B cell (primary cell): ENCODE measurements at places on chromosomes 2 and 18. TPM values are rescaled to one million over a fixed set of nuclear protein-coding genes. Genes with fewer than 3 reads are reported as not detected.

DNA sequence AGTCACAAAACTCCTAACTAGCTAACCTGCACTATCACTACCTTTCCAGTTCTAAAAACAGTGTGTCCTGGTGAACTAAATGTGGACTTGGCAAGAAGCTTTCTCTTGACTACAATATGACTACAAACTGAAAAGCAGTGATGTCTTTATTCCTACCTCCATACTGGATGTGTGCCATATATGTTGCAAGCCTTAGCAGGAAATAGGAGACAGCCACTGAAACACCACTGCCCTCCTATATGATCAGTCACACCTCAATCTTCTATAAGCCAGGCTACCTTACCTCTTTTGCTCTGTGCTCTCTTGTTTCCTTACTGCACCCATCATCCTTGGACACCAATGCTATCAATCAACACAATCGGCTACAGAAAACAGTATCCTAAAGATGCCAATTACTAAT, 34.1 kb downstream of the SS18 start:
- peaks cover 11% of the 10 kb centered on the region for H3K36me3 ChIP-seq
- H3K4me1 ChIP-seq: no peaks in the 10 kb centered on the region
- H3K4me3 ChIP-seq: no peak overlapping the region
- H3K27ac ChIP-seq: no peak overlapping the region
- no peaks in the 10 kb centered on the region for H3K27me3 ChIP-seq
- no peak for DNase-seq

DNA sequence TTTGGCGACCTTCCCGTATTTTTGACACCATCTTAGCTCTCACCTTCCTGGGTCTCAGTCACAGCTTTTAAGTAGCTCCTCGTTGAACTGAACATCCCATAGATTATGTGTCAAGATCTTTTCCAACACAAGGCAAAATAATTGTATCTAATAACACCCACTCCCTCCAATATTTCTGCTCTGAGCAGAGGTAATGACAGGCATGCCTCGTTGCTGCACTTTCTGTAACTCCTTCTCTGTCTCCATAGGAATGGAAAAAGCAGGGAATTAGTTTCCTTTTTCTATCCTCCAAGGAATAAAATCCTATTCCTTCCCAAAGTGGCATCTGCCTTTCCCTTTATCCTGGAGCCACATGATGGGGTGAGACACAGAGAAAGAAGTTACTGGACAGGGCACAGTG, 174.0 kb upstream of the CDH20 start:
- H3K4me3 ChIP-seq: no peak overlapping the region
- H3K36me3 ChIP-seq: no peaks in the 10 kb centered on the region
- no peak overlapping the region for H3K27ac ChIP-seq
- H3K4me1 ChIP-seq: no peaks in the 10 kb centered on the region

DNA sequence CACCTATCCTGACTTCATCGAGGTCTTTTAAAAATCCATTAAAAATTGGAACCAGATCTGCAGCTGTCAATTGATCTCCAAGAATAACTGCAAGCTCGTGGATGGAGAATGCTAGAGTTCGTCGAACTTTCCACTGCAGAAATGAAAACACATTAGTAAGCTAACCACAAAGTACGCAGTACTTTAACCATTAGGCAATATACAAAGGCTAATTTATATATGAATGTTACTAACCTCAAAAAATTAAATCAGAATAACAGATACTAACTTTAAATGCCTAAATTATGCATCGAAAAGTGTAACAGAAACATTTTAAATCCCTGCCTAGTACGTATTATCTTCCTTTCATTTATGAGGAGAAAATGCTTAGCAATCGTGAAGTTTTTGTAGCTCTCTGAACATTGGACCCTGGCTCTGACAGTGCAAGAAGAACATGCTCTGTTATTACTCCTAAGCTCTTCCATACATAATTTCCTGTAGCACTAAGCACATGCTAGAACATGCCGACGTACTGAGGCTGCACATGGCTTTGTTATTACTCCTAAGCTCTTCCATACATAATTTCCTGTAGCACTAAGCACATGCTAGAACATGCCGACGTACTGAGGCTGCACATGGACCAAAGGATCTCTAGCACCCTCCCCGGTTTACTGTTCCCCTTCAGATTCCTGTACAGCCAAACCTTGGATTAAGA, 57.0 kb downstream of the PPP4R1 start:
- peaks cover 53% of the 10 kb centered on the region for H3K36me3 ChIP-seq
- H3K4me1 ChIP-seq: no peaks in the 10 kb centered on the region
- DNase-seq: no peak
- no peak overlapping the region for H3K4me3 ChIP-seq
- H3K27me3 ChIP-seq: no peaks in the 10 kb centered on the region

DNA sequence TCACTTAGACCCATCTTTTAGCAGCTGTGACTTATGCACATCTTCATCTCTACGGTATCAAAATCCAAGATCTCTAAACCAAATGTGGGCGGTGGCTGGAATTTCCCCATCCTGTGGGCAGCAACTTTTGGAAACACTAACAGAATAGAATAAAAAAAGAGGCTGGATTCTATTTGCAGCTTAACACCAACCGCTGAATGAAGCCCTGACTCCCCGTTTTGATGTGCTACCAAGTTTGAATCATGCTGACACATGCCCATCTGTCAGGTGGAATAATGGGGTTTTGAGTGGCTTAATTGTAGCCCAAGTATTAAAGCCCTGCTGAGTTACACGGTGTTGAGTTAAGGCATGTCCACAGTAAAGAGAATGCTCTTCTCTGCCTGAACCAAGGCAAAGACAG, 165.2 kb downstream of the MTCL1 start:
- no peak overlapping the region for H3K4me3 ChIP-seq
- H3K4me1 ChIP-seq: no peaks in the 10 kb centered on the region

GRCh38 chr2:44981714-44982108, 27.5 kb downstream of the SIX2 start:
- no peak overlapping the region for H3K4me3 ChIP-seq
- no peaks in the 10 kb centered on the region for H3K4me1 ChIP-seq
- peaks cover 10% of the 10 kb centered on the region for H3K27me3 ChIP-seq

- no peaks in the 10 kb centered on the region for H3K27me3 ChIP-seq
- peaks cover 56% of the 10 kb centered on the region for H3K4me1 ChIP-seq
- peak overlapping the region; percentile 58 for H3K27ac ChIP-seq
- H3K4me3 ChIP-seq: no peak overlapping the region
- H3K36me3 ChIP-seq: no peaks in the 10 kb centered on the region
- DNase-seq: peak; percentile 40
These were observed 21.0 kb downstream of the INPP4A start for GRCh38 chr2:98465456-98466226.

- no peaks in the 10 kb centered on the region for H3K36me3 ChIP-seq
- H3K27ac ChIP-seq: no peak overlapping the region
- H3K27me3 ChIP-seq: no peaks in the 10 kb centered on the region
- no peak overlapping the region for H3K4me3 ChIP-seq
These were observed 157.6 kb upstream of the CCDC68 start for GRCh38 chr18:55116863-55117262.

DNA sequence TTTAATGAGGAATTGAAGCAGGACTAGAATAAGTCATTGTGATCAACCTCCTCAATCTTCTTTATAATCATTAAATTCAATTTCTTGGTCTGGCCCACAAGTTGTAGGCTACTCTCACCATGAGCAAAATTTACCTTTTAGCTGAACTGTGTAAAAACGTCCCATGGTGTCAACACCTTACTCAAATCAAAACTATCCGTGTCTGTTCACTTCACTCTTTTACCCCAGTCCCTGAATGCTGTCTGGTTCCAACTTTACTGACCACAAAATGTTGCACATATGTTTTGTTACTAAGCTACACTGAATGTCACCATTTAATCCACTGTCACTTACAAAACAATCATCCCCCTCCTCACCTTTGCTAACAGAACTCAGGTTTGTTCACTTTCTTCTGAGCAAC, 951.6 kb upstream of the SLC39A10 start:
- no peaks in the 10 kb centered on the region for H3K4me1 ChIP-seq
- H3K27ac ChIP-seq: no peak overlapping the region

- no peaks in the 10 kb centered on the region for H3K4me1 ChIP-seq
- no peak for DNase-seq
- peak overlapping the region; percentile 19 for H3K27ac ChIP-seq
- peaks cover 23% of the 10 kb centered on the region for H3K36me3 ChIP-seq
- H3K27me3 ChIP-seq: no peaks in the 10 kb centered on the region
These were observed 3.5 kb upstream of the STPG4 start for GRCh38 chr2:47158576-47158975.

- H3K36me3 ChIP-seq: no peaks in the 10 kb centered on the region
- H3K4me3 ChIP-seq: peak overlapping the region; percentile 94
These were observed 1.7 kb downstream of the TRAPPC8 start for GRCh38 chr18:31941010-31941809.

GRCh38 chr2:202178346-202178958, 59.9 kb downstream of the SUMO1 start:
- H3K27me3 ChIP-seq: no peaks in the 10 kb centered on the region
- no peaks in the 10 kb centered on the region for H3K36me3 ChIP-seq
- H3K4me1 ChIP-seq: no peaks in the 10 kb centered on the region
- peak; percentile 69 for DNase-seq

GRCh38 chr2:142323206-142323605, 192.4 kb upstream of the LRP1B start:
- no peaks in the 10 kb centered on the region for H3K27me3 ChIP-seq
- no peaks in the 10 kb centered on the region for H3K4me1 ChIP-seq
- no peak for DNase-seq
- H3K36me3 ChIP-seq: no peaks in the 10 kb centered on the region
- H3K27ac ChIP-seq: no peak overlapping the region
- no peak overlapping the region for H3K4me3 ChIP-seq

- no peaks in the 10 kb centered on the region for H3K4me1 ChIP-seq
- DNase-seq: no peak
- no peak overlapping the region for H3K27ac ChIP-seq
- no peaks in the 10 kb centered on the region for H3K36me3 ChIP-seq
- no peaks in the 10 kb centered on the region for H3K27me3 ChIP-seq
These were observed 68.7 kb downstream of the CDH2 start for GRCh38 chr18:28108254-28108653.

DNA sequence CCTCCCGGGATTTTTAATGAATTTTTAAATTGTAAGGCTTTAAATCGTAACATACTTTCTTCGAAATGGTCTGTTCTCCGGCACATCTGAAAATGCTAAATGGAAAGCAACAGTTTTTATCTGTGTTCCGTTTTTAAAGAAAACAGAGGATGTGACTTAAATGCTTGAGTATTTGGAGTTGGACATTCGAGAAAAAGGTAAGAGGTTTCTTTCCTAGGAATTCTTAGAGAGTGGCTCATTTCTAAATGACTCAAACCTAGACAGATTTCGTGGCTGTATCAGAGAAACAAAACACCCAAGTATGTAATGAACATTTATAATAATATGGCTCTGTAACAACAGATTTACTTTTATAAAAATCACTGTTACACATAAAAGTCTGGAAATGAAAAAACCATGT, 177.6 kb upstream of the CCDC68 start:
- H3K36me3 ChIP-seq: no peaks in the 10 kb centered on the region
- no peak overlapping the region for H3K4me3 ChIP-seq
- no peak for DNase-seq
- no peaks in the 10 kb centered on the region for H3K27me3 ChIP-seq
- H3K4me1 ChIP-seq: no peaks in the 10 kb centered on the region

DNA sequence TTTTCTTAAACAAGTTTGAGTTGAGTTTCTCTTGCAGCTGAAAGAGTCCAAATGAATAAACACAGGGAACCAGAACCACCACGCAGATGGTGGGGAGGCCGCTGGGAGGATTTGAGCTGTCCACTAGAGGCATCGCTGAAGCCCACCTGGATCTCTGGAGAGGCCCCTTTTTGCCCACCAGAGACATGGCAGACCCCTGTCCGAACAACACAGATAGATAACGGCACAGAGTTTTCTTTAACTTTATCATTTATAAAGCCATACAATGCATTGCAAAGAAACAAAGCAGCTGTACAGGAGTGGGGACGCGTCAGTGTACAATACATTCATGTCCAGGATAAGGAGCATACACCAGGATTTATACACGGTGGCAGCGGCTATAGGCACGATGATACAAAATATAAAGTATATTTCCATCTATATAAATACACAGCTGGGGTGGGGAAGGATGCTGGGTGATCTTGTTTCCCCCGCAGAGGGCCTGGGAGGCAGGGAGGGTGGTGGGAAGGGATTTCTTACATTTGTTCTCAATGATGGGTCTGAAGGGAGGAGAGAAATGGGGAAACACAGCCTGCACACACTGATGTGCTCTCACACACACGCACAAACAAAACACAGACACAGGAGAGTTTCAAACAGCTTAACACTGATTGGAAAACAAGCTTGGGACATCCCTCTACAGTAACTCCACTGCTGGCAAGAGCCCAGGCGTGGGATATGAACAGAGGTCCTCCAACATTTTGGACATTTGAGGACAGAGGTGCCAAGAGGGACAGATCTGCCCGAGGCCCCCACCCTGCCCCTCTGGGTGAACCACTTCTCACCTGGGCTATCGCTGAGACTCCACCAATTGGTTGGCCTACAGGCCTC, 203.0 kb downstream of the TNS1 start:
- no peaks in the 10 kb centered on the region for H3K36me3 ChIP-seq
- H3K27me3 ChIP-seq: no peaks in the 10 kb centered on the region
- no peak overlapping the region for H3K27ac ChIP-seq
- no peak for DNase-seq
- peaks cover 13% of the 10 kb centered on the region for H3K4me1 ChIP-seq

GRCh38 chr18:11004951-11005350, 144.4 kb downstream of the PIEZO2 start:
- H3K4me1 ChIP-seq: no peaks in the 10 kb centered on the region
- no peaks in the 10 kb centered on the region for H3K27me3 ChIP-seq
- no peak overlapping the region for H3K27ac ChIP-seq

DNA sequence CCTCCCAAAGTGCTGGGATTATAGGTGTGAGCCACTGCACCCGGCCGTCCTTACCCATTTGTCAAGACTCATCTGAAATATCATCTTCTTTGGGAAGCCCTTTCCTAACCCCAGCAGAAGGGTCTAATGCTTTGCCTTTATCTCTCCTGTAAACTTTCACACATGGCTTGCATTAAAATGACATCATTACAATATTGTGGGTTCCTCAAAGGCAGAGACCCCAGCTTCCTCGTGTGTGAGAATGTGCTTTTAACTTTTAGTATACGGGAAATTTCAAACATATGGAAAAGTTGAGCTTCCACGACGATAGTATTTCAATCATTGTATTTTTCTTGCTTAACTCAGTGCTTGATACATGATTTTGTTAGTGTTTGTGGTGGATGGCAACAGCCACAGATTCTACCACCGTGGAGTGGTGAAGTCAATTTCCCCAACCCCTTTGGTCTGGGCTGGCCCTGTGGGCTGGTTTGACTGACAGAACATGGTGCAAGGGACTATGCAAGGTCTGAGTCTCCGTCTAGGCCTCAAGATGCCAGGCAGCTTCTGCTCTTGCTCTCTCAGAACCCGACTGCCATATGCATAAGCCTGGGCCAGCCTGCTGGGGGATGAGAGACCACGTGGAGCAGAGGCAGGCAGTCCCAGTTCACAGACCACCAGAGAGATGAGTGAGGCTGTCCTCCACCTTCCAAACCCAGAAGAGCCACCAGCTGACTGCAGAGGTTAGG, 39.9 kb downstream of the NGEF start:
- no peaks in the 10 kb centered on the region for H3K4me1 ChIP-seq
- H3K27ac ChIP-seq: no peak overlapping the region
- H3K36me3 ChIP-seq: no peaks in the 10 kb centered on the region
- no peak overlapping the region for H3K4me3 ChIP-seq
- no peak for DNase-seq

GRCh38 chr18:43668866-43669265, 391.6 kb upstream of the SYT4 start:
- no peak overlapping the region for H3K27ac ChIP-seq
- H3K4me3 ChIP-seq: no peak overlapping the region
- no peaks in the 10 kb centered on the region for H3K4me1 ChIP-seq
- no peaks in the 10 kb centered on the region for H3K36me3 ChIP-seq
- DNase-seq: no peak

Gene ASXL3
- total RNA-seq: 0.02 TPM in 1 of 2 replicates, not detected in the other

Gene ING5
- 82.9 and 91.1 TPM in 2 replicates for total RNA-seq

Gene PLA2R1
- total RNA-seq: not detected in 2 replicates

Gene SERPINB11
- total RNA-seq: not detected in 2 replicates

Gene ADCYAP1
- not detected in 2 replicates for total RNA-seq

Gene ID2
- 14.3 and 15.0 TPM in 2 replicates for total RNA-seq

Gene UGT1A3
- total RNA-seq: not detected in 2 replicates

Gene UGT1A8
- not detected in 2 replicates for total RNA-seq

Gene ZNF892
- 5.5 and 8.3 TPM in 2 replicates for total RNA-seq

Gene LHCGR
- not detected in 2 replicates for total RNA-seq
